ENCODE measurements at places on chromosomes 3 and 15. TPM values are rescaled to one million over a fixed set of nuclear protein-coding genes. Genes with fewer than 3 reads are reported as not detected.

The HEXA gene
- 87.3 TPM for total RNA-seq

The PLIN1 gene
- not detected for total RNA-seq

The LAMB2 gene
- 0.29 TPM for total RNA-seq

The SLC51A gene
- total RNA-seq, result not detected

The DUOXA2 gene
- total RNA-seq, result not detected

The TERB2 gene
- not detected for total RNA-seq

The HRG gene
- total RNA-seq, result not detected

The KIF7 gene
- 0.37 TPM for total RNA-seq

The PTH1R gene
- not detected for total RNA-seq

The UROC1 gene
- not detected for total RNA-seq

The COL6A5 gene
- not detected for total RNA-seq

The AADACL2 gene
- not detected for total RNA-seq

The CCR9 gene
- total RNA-seq, result 0.08 TPM

The GP5 gene
- total RNA-seq, result 1.3 TPM

The CSPG5 gene
- total RNA-seq, result 0.37 TPM

The CTXN2 gene
- total RNA-seq, result not detected

The KLHL6 gene
- 27.4 TPM for total RNA-seq

The C3orf80 gene
- total RNA-seq, result not detected

The PLA2G4D gene
- total RNA-seq, result not detected

The GABRB3 gene
- 0.11 TPM for total RNA-seq

The ECE2 gene
- total RNA-seq, result not detected

The BLM gene
- total RNA-seq, result 57.4 TPM

The SLC28A2 gene
- not detected for total RNA-seq

The GNAT1 gene
- not detected for total RNA-seq

The SLC28A1 gene
- total RNA-seq, result not detected

The SPINK8 gene
- total RNA-seq, result not detected

The BFSP2 gene
- 0.42 TPM for total RNA-seq

All from activated CD8-positive, alpha-beta T cell treated with anti-CD3 and anti-CD28 coated beads, Interleukin-2, amount 10 ng/mL, durations not matched to agents 7 days and 5 days (primary cell).